SJSA1 (cell line): ENCODE measurements at places on chromosomes 1 and 21.

GRCh38 chr1:160952129-160952510 lies 2.5 kb downstream of the ITLN2 start:
- no peak for DNase-seq

DNA sequence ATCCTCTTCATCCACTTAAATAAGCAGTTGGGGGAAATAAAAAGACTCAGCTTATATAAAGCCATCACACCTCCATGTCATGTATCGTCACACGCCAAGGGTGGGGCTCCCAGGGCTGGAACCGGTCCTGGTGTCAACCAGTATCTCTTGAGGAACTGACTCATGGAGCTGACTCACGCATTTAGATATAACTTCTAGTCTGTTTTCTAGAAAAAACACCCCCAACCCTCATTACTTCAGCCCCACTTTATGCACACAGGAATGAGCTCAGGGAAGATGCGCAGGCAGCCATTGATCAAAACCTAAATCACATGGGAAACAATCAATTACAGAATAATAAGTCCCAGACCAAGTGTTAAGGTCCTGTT lies 6.9 kb upstream of the IL22RA1 start:
- DNase-seq, result peak; percentile 54

DNA sequence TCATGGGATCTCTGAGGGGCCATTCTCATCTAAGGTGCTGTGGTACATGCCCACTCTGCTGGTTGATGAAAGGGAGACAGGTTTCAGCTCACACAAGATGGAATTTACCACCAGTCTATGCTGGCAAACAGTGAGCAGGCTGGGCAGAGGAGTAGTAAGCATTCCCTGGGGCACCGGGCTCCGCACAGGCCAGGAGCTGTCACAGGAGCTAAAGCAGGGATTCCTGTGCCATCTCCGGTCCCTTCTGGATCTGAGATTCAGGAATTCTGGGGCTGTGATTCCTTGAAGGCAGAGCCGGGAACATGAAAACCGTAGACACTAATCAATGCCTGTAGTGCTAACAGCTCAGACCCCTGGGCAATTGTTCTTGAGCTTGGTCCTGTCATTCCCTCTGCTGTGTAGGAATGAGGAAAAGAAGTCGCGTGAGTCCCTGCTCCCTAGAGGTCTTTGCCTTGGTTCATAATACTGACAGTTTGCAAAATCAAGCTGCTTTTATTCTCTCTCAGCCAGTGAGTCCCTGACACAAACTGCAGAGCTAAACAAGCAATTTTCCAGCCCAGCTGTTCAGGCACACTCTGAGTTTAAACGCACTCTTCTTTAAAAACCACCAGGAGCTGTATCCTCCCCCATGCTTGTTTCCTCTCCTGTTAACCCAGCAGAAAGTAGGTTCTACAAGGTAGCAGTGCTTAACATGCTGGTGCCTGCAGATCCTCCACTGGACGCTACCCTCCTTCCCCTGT lies 52.5 kb downstream of the MDM4 start:
- DNase-seq, result no peak

DNA sequence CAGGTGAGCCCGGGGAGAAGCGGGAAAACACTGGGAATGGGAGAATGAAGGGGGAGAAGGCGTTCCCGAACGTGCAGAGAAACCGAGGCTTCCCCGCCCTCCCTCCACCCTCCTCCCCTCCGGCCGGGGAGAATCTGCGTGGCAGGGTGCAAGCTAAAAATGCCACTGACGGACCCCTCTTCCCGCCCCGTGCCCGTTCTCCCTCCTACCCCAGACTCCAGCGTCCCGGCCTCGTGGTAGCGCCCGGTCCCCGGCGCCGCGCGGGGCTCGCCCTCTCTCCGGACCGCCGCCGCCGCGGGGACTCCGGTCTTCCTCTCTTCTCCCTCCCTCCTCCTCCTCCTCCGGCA lies 81.6 kb upstream of the AK4 start:
- DNase-seq, result no peak

- DNase-seq, result no peak
Observed at GRCh38 chr1:209405183-209405814, 178.2 kb upstream of the CAMK1G start.

DNA sequence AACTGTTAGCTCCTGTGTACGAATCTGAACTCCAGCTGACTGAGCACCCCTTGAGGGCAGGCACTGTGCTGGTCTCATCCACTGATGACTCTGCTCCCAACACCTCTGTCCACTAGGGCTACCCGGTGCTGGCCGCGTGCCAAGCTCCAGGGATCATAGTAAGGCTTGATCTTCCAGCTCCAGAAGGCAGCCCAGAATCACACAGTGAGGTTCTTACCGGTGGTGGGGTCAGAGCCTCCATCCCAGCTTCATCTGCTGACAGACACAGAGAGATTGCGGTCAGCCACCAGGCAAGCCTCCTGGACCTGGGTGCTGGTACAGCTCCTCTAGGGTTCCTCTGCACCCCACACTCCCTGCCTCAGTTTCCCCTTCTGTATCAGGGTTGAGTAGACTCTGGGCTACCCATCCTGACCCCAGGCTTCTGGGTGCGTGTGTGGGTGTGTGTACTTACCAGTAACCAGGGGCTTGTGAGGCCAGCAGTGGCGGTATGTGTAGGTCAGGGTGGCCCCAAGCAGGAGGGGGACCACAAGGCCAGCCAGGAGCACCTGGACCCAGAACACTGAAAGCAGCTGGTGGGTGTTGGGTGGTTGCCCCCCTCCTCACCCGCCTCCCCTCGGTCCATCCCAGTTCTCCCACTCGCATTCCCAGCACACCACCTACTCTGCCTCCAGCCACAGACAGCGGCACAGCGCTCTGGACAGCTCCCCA lies 3.4 kb downstream of the TNFRSF25 start:
- DNase-seq, result no peak

DNA sequence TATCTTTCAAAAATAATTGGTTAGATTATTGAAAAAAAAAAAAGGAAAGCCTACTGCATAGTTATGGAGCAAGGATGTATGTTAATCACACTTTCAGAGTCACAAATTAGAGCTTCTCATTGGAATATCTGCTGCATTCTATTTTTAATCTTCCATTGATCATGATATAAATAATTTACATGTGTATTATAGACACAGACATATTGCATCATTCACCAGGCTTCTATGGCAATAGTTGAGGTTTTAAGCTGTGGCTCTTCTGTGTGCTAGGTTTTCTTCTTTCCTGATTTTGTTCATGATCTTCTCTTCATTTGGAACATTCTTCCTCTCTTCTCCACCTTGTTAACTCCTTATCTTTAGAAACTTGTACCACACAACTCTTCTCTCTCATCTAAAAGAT lies 123.2 kb upstream of the HMCN1 start:
- DNase-seq, result no peak

- peak; percentile 34 for DNase-seq
Observed at GRCh38 chr1:84145068-84145467, 997 bp downstream of the PRKACB start.

- DNase-seq, result no peak
Observed at GRCh38 chr1:172566196-172566997, 33.4 kb downstream of the SUCO start.

GRCh38 chr1:61572046-61572445 lies 152.9 kb downstream of the TM2D1 start:
- no peak for DNase-seq

DNA sequence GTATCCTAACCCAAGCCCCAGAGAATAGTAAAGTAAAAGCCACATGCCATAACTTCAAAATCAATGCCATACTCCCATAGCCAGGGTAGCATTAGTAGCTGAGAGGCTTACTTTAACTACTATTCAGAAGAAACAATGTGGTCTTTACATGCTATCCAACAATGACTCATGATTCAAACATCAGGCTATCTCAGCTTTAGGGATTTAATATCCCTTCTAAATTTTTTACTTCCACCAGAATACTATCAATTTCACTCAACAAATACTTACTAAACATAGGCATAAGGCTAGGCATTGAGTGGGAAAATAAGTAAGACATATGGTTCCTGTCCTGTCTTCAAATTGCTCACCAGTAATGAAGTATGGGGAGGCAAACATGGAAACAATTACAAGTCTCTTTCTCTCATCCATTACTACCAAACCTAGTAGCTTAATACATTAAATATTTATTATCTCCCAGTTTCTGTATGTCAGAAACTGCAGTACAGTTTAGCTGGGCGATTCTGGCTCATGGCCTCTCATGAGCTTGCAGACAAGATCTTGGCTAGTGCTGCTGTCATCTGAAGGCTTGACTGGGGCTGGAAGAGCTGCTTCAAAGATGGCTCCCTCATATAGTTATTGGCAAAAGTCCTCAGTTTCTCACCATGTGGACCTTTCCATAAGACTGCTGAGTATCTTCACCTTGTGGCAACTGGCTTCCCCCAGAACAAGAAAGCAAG lies 30.7 kb downstream of the EVI5 start:
- no peak for DNase-seq

DNA sequence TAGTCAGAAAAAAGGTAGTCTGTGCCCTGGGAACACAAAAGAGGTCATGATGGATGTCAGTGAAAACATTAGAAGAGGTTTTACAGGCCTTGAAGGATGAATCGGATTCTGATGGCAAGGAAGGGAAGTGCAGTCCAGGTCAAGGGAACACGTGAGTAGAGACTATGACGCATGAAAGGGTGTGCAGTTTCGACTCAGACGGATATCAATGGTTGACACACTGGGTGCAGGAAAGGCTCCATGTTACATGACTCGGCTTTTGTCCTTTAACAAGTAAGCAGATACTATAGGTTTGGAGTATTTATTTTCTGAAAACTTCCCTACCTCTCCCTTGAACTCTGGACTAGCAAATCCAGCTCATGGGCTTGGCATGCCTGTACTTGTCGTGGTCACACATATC lies 55.3 kb downstream of the SEC16B start:
- no peak for DNase-seq

GRCh38 chr1:211932933-211933254 lies 102.3 kb upstream of the LPGAT1 start:
- no peak for DNase-seq

- no peak for DNase-seq
Observed at GRCh38 chr1:33231166-33231565, 25.1 kb upstream of the ZNF362 start.

GRCh38 chr1:87790756-87791155 lies 462.1 kb downstream of the LMO4 start:
- no peak for DNase-seq
